ENCODE measurements at places on chromosomes 6 and 20.
A peak's percentile ranks its signal among the peaks of the same experiment; 100 is the strongest.

- DNase-seq = no peak
Measured at GRCh38 chr20:48711696-48712464, 115.9 kb downstream of the PREX1 start.

DNA sequence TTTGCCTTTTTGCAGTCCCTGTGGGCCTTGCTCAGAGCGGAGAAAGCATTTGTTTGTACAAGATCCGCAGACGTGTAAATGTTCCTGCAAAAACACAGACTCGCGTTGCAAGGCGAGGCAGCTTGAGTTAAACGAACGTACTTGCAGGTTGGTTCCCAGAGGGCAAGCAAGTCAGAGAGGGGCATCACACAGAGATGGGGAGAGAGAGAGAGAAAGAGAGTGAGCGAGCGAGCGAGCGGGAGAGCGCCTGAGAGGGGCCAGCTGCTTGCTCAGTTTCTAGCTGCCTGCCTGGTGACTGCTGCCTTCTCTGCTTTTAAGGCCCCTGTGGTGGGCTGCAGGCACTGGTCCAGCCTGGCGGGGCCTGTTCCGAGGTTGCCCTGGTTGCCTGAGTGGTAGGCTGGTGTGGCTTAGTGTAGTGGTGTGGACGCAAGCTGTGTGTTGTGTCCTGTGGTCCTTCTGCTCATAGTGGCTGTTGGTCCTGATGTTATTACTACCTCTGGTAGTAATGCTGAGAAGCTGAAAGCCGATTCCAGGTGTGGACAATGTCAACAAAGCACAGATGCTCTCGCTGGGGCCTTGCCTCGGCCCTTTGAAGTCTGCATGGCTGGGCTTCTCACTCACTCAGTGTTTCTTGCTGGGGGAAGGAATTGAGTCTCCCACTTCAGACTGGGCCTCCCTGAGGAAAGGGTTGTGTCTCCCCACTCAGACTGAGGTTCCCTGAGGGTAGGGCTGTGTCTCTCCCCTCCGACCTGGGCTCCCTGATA, 12.1 kb downstream of the VEGFA start:
- DNase-seq = no peak

DNA sequence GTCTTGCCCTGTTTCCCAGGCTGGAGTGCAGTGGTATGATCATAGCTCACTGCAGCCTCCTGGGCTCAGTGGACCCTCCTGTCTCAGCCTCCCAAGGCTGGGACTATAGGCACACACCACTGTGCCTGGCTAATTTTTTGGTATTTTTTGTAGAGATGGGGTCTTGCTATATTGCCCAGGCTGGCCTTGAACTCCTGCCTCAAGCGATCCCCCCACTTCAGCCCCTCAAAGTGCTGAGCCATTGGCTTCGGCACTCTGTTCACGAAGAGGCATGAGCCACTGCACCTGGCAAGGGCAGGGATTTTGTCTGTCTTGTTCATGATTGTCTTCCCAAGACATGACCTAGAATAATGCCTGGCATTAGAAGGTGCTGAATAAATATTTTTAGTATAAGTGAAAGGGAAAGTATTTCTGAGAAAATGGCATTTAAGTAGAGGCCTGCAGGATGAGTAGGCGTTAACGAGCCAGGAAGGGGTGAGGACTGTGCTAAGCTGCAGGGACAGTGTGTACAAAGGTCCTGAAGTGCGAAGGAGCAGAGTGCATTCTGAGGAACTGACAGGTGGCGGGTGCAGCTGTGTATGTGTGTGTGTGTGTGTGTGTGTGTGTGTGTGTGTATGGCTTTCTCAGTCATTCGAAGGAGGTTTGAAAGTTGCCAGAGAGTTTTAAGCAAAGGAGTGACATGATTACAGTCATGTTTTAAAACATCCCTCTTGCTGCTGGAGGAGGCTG, 43.0 kb downstream of the VEGFA start:
- DNase-seq = no peak

- DNase-seq = no peak
Measured at GRCh38 chr6:148288541-148288940, 54.1 kb upstream of the SASH1 start.

DNA sequence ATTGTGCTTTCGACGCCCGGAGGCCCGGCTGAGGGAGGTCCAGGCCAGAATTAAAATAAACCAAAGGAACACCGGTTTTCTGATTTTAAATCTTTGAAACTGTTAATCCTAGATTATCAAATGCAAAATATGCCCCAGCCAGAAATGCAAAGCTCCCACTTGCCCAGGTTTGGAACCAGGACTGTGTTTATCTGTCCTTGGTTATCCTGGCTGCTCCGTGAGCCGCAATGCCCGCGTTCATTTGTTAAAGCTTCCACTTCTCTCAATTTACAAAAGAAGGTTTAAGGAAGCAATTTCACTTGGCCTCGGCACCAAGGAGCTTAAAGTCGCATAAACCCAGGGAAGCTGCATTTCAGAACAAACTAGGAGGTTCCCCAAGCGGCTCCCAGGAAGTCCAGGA, 250.0 kb downstream of the TAF4 start:
- no peak for DNase-seq

- DNase-seq = no peak
Measured at GRCh38 chr6:126890055-126890454, 228.4 kb upstream of the RSPO3 start.

GRCh38 chr6:82045965-82046756, 201.4 kb downstream of the IBTK start:
- DNase-seq = no peak

DNA sequence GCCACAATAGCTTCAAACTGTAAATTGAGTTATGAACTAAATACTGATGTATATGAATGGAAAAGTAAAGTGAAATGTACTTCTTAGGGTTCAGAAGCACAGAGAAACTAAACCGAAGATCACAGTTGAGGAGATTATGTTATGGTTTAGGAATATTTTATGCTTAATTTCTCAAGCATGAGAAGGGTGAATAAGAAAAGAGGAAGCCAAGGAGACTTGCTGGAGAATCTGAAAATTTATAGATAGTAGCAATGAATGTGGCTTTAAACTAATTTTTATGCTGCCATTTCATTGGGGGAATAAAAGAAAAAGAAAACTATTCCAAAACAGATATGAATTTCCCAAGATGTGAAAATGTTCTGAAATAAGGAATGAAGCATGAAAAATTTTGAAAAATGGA, 5.6 kb downstream of the ANKS1A start:
- DNase-seq = no peak

DNA sequence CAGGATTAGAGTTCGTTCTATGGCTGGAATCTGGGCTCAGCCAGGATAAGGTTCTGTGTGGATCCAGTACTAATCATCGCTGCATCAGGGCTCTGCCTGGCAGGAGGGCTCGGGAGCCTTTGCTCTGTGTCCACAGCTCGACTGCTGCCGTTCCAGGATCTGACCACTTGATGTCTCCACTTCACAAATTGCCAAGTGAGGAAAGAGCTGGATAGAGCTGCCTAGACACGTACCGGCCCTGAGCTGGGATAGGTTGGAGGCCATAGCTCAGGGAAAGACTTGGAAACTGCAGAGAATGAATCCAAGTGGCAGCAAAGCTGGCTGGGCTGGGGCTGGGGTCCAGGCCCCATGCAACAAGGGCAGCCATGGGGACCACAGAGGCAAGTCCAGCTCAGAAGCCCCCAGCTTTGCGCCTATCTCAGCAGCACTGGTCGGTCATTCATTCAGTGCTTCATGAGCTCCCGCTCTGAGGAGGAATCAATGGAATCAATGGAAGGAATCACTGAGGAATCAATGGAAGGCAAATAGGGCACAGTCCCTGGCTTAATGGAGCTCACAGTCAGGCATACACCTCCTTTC, 38.0 kb upstream of the TOP1 start:
- peak; percentile 99 for DNase-seq
